GM12892 (cell line): ENCODE measurements at places on chromosomes 3 and 15.

DNA sequence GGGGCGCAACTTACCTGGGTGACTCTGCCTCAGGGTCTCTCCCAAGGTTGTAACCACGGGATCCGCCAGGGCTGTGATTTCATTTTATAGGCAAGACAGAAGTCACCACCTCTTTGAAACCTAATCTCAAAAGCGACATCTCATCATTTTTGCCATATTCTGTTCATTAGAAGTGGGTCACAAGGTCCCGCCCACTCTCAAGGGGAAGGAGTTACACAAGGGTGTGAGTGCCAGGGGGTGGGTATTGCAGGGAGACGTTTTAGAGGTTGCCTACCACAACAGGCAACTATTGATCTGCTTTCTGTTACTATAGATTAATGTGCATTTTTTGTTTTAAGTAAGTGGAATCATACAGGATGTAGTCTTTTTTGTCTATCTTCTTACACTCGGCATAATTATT lies 56.6 kb upstream of the ADPGK start:
- no peak for DNase-seq

- DNase-seq, result no peak
These were observed 342.6 kb downstream of the NSUN3 start for GRCh38 chr3:94405258-94406035.

DNA sequence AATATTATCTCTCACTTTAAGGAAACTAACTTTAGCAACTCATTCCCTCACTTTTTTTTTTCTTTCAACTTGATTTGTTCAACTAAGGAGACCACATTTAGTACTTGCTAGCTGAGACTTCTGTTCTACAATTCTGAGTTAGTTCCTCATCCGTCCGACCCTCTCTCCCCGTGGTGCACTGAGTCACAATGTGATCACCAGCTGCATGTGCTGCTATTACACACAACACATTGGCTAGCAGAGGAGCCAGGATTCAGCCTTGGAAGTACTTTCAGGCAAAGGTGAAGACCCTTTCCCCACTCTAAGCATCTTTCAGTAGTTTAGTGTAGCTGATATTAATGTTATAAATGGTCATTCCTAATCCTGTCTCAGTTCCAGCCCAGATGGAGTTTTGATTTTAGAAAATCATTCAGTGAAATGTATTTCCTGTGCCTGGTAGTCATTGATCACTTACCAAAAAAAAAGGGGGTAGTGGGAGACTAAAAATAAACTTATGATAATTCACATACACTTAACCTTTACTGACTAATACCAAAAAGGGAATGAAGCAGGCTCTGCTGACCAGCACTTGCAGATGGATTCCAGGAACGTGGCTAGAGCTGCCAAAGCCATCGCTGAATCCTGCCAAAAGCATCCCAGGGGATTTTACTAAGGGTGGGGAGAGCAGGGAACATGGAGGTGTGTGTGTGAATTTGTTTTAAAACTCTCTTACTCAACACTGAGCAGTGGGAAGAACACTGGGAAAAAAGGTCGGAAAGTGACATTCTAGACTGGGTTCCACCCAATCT lies 424.8 kb downstream of the LPP start:
- no peak for DNase-seq

GRCh38 chr3:127151992-127152650 lies 40.8 kb upstream of the PRR23E start:
- DNase-seq, result no peak

GRCh38 chr3:55294557-55294956 lies 192.5 kb downstream of the WNT5A start:
- DNase-seq, result no peak

DNA sequence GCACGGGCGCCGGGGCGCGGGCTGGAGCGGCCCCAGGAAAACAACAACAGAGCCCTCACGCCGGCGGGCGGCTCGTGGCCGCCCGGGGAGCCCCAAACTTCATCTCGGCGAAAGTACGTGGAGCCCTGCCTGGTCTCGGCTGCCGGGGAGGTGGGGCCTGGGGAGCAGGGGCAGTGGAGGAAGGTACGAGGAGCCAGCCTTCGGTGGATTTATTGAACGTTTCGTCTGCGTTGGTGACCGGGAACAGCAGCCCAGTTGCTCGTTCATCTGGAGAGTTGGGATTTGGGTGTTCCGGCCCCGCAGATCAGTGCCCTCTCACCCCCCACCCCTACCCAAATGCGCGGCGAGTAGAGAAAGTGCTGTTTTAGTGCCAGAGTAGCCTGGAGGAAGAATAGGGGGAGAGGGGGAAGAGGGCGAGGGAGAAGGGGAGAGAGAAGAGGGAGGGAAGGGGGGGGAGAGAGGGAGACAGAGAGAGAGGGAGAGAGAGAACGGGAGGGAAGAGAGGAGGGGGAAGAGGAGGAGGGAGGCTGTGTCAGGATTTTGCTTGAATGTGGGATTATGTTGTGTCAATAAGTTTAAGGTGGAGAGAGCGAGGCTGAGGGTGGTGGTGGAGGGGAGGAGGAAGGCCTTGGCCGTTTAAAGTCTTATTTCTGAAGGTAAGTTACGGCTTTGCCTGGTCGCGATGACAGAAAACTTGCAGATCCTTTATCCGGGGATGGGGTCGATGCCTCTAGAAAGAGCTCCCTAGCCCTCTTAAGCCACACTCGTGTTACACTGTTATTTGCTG lies 970 bp downstream of the BBX start:
- peak; percentile 24 for DNase-seq

DNA sequence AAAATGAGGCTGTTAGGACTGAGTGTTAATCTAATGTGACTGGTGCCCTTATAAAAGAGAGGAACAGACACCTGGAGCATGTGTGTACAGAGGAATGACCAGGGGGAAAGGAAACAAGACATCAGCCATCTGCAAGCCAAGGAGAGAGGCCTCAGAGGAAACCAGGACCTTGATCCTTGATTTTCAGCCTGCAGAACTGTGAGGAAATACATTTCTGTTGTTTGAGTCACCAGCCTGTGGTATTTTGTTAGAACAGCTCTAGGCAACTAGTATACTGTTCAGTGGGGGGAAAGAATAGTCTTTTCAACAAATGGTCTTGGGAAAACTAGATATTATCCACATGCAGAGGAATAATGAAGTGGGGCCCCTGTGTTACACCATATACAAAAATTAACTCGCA lies 80.6 kb downstream of the CCR1 start:
- DNase-seq, result no peak

- peak; percentile 42 for DNase-seq
These were observed 10.0 kb downstream of the CMTM7 start for GRCh38 chr3:32401556-32402081.

DNA sequence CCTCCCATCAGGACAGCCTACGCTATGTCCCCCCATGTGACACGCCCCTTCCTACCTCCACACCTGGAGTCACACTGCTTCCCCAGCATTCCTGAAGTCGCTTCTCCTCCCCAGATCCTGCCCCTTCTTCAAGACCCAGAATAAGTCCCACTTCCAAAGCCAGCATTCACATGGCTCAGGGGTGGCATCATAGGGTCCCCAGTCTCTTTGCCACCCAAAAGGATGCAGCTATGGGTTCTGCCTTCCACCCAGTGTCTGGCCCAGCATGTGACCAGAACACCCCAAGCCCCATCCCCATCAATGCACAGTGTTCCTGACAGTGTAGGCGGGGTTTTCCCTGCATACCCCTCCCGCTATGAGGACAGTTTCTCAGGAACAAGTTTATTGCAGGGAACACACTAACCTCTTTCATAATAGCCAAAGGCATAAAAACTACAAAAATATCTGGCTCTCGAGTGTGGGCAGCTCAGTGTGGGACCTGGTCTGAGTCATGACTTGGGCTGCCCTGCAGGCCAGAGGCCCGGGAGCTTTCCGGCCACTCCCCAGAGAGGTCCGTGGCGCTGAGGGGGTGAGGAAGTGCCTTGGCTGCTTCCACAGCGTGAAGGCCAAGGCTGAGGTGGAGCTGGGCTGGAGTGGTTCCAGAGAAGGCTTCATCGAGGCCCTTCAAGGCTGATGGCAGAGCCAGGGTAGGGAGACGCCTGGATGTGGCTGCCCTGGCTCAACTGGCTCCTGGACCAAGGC lies 5.8 kb downstream of the ISLR start:
- no peak for DNase-seq

- no peak for DNase-seq
These were observed 185.9 kb downstream of the MEGF11 start for GRCh38 chr15:66067687-66068086.

DNA sequence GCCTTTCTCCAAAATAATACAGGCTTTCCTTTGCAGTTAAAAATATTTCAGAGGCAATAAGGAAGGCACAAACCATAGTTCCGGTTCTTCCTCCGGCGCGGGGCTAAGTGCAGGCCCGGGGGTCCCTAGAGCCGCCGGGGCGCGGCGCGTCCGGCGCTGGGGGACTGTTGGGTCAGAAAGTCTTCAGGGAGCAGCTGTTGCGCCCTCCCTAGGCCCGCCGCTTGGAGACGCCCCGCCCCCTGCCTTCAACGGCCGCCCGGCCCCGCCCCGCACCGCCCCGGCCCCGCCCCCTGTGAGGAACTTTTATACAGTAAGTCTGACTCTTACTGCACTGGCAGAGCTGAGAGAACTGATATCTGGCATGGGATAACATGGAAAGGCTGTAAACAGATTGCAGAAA lies 283.1 kb upstream of the ARL6 start:
- DNase-seq, result no peak
